ENCODE measurements at places on chromosomes 1 and 21.

GRCh38 chr1:63691701-63692425, 82.0 kb upstream of the ROR1 start:
- DNase-seq = peak; percentile 86

GRCh38 chr1:102498929-102499328, 502.2 kb upstream of the OLFM3 start:
- DNase-seq = no peak

DNA sequence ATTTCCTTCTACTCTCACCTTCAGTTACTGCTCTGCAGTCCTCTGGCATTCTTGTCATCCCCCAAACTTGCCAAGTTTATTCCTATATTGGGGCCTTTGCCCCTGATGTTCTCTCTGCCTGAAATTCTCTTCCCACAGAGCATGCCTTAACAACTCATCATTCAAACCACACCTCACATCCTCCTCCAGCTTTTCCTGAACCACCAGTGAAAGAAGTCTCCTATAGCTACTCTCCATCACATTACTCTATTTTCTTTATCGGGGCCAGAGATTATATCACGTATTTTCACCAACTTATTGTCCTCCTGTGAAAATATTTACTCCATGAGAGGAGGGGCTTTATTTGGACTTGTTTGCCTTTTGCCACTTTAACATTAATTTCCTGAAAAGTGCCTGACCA, 32.1 kb downstream of the EXTL2 start:
- DNase-seq = no peak

DNA sequence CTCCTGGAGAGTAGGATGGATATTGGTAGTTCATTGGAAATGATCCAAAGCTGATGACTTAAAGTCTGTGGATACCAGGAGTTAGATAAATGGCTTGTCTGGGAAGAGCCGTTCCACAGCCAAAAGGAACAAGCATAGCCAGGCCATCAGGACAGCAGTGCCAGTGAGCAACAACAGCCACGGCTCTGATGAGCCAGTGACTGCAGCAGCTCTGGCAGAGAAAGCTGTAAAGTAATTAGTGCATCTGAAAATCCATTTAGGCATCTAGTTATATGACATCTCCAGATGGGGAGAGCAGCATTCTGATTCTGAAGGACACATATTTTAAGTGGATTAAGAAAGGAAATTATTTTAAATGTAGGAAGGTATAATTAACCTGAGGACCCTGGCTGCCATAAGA, 256.2 kb upstream of the PLXNA2 start:
- DNase-seq = no peak

DNA sequence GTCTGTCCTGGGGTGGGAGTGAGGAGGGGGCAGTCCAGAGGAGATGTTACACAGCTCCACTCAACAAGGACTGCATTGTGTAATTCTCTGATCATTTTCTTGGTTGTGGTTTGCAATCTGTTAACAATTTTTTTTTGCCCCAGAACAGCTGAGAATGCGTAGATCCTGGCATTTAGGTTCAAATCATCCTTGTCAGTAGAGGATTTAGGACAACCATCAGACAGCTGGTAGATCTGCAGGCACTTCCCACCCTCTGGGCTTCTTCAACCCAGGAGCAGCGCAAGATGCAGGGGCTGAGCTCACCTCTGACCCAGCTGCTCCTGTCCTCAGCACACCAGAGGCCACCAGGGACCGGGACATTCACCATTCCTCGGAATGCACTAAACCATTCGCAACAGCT, 13.5 kb downstream of the BCAR3 start:
- no peak for DNase-seq

GRCh38 chr1:228464487-228464983, 22.6 kb upstream of the RNF187 start:
- DNase-seq = no peak

DNA sequence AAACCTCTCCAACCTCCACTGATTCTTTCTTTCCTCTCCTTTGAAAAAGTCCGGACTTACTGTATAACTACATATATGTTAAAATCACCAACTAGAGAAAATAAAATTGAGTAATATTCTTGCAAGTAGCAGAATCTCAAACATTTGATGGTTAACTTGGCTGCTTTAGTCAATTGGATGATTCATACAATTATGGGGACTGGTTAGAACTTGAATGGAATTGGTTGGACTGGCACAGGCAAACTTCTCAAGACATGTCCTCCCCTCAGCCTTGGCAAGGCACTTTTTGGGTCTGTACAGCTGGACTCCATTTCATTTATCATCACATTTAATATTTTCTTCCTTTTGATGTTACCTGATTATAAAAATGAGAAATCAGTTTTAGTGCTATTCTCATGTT, 6.5 kb downstream of the WLS start:
- DNase-seq = no peak

DNA sequence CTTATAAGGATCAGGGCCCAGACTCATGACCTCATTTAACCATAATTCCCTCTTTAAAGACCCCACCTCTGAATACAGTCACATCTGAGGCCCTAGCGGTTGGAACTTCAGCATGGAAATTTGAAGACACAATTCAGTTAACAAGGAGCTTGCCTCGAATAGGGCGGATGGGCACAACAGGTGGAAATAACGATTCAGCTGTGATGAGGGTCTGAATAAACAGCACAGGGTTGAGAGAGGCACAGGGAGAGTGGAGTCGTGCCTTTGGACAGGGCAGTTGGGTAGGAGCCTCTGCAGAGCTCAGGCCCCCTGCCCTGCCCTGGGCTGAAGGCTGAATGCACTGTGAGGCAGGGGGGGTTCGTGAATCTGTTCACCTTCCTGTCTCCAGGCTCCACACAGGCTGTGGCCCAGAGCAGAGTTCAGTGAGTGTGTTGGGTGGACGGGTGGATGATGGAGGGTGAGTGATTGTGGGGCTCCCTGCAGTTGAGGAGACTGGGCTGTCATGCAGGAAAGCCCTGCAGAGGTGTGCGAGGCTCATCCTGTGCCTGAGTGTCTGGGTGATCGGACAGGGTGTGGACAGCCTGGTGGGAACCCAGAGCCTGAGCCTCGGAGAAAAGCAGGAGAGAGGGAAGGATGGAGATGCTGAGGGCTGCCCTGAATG, 243.1 kb downstream of the FOXD2 start:
- DNase-seq = no peak

DNA sequence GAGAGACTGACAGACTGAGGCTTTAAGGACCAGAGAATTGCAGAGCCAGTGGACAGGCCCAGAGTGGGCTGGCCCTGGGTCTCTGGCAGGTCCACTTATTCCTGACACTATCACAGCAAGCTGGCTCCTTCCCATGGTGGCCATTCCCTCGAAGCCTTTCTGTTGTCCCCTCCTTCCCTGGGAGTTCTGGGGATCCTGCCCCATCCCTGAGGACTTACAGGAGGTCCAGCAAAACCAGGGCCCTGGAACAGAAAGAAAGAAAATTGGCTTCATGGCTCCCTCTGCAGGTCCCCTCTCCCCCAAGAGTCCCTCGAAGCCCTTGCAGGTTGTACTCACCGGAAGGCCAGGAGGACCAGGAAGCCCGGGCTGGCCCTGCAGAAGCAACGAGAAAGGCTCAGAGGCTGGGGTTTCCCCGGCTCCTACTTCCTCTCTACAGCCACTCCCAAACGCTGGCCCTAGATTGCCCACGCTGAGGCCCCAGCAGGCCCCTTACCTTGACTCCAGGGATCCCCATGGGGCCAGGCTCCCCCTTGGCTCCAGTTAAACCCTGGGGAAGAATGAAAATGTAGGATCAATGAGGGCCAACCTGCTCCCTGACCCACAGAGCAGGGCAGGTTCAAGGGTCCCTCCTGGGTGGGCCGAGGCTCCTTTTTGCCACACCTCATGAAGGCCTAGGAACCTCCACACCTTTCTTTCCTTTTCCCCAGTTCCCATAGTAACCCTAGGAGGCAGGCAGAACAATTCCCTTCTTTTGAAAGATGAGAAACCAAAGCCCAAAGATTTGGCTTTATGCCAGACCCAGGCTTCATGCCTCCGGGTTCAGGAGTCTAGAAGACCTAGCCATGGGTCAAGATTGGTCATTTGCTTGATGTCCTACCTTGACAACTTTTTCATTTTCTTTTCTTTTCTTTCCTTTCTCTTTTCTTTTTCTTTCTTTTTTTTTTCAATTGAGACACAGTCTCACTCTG, 4.6 kb downstream of the COL9A2 start:
- no peak for DNase-seq

GRCh38 chr1:28981210-28981609, 66.8 kb downstream of the EPB41 start:
- DNase-seq = no peak

- no peak for DNase-seq
Measured at GRCh38 chr1:227058321-227058751, 118.2 kb downstream of the COQ8A start.

GRCh38 chr1:90831910-90832309, 114.8 kb upstream of the BARHL2 start:
- no peak for DNase-seq

DNA sequence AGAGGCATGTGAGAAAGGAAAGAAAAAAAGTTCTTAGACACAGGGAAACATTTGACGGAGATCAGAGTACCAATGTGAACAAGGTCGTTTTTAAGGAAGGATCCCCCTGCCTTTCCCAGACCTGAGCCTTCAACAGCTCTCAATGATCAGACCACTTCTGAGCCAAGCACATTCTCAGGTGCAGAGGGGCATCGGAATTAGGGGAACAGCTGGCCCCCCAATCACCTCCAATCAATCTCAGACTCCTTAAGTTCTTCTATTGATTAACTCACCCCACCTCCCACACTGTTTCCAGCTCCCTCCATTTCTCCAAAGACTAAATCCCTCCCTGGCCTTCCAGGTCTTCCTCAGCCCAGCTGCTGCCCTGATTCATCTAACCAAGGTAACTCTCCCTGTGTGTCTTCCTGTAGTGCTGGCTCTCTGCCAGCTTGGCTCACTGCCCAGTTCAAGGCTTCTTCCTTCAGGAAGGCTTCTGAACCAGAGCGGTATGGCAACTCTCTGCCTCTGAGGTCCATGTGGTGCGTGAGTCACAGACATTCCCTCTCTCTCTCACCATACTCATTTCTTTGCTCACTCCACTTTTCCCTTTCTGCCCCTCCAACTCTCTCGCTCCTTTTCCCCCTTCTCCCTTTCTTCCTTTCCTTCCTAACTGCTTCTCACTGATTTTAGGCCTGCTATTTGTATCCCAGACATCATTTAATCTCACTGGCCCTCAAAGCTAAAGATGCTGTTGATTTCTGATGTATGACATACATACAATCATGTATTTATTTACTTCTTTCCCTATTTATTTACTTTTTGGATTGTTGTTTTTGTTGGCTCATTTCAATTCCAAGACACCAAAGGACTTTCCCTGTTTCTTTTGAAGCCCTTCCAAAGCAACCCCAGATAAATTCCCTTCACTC, 18.1 kb downstream of the CFAP45 start:
- peak; percentile 76 for DNase-seq

DNA sequence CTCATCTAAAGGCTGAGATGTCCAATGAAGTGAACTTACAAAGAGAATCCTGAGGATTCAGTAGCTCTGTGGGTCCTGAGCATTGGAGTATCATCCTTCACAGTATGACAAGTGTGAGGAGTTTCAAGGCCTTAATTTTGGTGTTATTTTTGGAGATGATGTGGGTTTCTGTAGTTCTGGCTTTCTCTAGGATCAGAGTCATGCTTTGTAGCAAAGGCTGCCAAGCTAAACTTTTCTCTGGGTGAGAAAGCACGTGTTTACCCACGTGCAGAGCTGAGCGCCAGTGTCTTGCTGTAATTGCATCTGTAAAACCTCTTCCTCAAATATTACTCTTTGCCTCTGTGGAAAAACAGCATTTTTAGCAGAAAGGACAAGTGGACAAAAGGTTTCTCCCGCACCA, 387.8 kb upstream of the LYPLAL1 start:
- DNase-seq = no peak
